Motor neuron (in vitro differentiated cells): ENCODE measurements at places on chromosomes 1 and 21. TPM values are rescaled to one million over a fixed set of nuclear protein-coding genes. Genes with fewer than 3 reads are reported as not detected.

DNA sequence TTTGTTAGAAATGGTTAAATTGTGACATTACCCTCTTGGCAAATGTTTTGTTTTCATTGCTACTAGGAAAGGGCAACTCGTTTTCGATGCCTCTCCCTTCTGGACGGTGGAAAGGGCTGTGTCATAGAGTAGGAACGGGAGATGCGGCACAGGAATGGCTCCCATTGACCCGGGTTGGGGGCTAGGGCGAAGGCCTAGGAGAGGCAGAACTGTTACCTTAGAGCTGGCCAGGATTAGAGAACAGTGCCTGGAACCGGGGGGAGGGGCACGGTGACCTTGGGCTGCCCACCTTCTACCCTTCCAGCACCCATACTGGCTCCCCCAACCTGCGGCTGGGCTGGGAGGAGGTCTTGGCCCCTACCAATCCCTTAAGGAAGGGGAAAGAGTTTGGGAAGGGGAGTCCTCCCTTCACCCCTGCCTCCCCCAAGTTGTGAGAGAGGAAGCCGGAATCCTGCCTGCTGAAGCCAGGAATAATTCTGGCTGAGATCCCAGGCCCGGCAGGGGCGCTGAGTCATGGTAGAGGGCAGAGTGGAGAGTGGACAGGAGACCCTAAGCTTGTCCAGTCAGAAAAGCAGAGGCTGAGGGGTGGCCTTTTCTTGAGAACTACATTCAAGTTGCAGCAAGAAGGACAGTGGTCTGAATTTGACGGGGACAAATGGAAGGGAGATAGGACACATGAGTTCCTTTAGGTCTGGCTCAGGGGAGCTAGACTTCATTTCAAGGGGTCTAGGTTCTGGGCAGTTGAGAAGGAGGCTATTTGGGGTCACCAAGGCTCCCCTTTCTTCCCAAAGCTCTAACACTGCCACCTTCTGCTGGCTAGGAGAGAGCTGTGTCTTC lies 8.2 kb downstream of the LMNA start:
- ATAC-seq, result no peak

DNA sequence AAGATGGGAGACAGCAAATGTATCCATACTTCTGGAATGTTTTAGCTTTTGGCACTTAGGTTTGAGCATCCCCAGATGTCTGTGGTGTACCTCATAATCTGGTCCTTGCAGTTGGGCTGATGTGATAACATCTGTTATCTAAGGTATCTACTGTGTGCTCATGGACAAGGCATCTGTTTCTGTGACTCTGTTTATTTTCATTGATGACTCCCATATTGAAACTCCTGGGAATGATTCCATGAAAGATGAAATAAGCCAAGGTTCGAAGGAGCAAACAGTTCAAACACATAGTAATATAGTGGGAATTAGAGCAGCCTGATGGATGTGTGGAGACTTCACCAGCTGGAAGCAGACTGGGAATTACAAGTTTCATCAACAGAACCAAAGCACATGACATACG lies 20.7 kb upstream of the TRIM45 start:
- ATAC-seq, result no peak

DNA sequence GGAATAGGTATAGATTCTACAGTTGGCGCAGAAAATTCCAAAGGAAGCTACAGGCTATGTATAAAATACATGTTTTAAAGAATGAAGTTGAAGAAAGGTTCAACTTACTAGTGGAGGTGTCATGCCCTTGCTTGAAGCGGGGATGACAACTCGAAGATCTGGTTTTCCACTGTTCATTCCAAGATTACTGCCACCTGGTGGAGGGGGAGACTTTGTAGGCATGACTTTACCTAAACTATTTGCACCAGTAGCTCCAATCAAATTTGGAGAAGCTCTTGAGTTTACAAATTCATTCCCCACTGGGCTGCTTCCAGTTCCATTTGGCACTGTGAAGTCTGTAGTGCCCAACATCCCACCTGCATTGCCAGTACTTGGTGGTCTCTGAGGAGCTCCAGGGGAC lies 81.7 kb downstream of the AXDND1 start:
- ATAC-seq, result no peak

- ATAC-seq, result no peak
Measured at GRCh38 chr1:91754816-91755580, 131.0 kb downstream of the TGFBR3 start.

- ATAC-seq, result no peak
Measured at GRCh38 chr1:152067150-152067549, 21.7 kb downstream of the TCHHL1 start.

GRCh38 chr1:42081475-42081874 lies 71.7 kb upstream of the GUCA2B start:
- ATAC-seq, result no peak

DNA sequence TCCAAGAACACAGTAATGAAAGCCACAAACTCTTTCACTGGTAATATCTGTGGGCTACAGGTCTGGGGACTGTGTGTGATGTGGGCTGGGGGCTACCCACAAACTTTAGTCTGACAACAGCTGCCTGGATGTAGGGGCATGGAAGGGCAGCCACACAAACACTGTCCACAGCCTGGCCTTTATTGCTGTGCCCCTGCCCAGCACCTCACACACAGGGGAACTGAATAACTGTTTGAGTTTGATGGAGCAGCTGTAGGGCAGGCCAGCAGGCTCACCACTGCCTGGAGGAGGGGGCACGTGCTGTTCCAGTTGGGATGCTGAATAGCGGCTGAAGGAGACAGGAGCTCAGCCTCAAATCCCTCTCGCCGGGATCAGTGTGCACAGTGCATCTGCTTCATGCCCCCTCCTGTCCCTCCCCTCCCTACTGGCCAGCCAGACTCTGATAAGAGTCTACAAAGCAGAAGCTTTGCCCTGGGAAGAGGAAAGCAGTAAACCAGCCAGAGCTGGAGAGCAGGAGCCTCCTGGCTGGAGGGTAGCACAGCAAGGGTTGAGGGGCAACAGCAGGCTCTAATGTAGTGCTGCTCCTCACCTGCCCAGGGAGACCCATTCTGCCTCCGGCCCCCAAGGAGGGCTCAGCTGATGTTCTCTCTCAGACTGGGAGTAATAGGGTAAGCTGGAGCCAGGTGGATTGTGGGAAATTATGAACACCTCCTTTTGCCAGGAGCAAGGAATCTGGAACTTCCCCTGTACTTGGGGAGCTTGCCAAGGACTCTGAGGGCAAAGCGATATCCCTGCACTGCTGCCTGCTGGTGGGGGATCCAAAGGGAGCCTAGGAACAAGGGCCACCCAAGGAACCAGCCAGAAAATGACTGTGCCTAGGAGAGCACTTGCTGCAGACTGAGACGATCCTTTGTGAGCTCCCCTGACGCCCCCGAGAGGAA lies 70.2 kb upstream of the GOLT1A start:
- no peak for ATAC-seq

GRCh38 chr1:230012741-230013140 lies 54.3 kb upstream of the GALNT2 start:
- no peak for ATAC-seq

UBASH3A gene
- 0.52 TPM in 1 of 2 replicates, not detected in the other for total RNA-seq

CCDC30 gene
- 12.4 and 16.2 TPM in 2 replicates for total RNA-seq

LENEP gene
- 0.97 TPM in 1 of 2 replicates, not detected in the other for total RNA-seq

GCSAML gene
- not detected in 2 replicates for total RNA-seq

OR6N1 gene
- total RNA-seq, result 0.05 TPM in 2 replicates

OR10J1 gene
- total RNA-seq, result 0.05 TPM in 1 of 2 replicates, not detected in the other

PALMD gene
- 20.4 and 54.6 TPM in 2 replicates for total RNA-seq
